Kidney tubule cell (primary cell): ENCODE measurements at places on chromosomes 6 and 20.
A peak's percentile ranks its signal among the peaks of the same experiment; 100 is the strongest.

DNA sequence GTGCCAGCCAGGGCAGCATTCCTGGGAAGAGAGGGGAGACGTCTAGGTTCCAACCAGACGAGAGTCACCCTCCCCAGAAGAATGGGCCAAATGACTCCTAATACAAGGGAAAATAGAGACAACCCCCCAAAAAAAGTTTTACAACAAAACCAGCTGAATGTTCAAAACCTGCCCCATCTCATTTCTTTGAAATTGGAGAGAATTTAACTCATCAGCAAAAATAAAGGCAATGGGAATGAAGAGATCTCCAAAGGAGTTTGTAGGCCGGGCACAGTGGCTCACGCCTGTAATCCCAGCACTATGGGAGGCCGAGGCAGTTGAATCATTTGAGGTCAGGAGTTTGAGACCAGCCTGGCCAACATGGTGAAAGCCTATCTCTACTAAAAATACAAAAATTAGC, 9.7 kb upstream of the EMILIN3 start:
- no peak for DNase-seq

DNA sequence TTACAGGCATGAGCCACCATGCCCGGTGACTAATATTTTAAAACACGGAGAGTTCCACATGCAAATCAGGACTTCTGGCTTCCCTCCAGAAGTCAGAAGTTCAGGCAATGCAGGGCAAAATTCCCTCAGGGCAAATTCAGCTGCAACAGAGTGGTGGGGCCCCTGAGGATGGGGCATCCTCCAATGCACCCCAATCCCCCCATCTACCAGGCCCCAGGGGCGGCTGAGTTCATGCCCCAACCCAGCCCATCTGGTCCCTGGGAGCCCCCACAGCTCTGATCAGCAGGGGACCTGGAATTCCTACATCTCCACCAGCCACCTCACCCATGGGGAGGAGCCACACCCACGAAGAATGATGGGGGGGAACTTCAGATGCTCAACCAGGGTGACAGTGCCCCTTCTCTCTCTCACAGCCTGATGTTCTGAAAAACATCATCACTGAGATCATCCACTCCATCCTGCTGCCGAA, 22.6 kb downstream of the BPIFB1 start:
- peak; percentile 47 for DNase-seq

DNA sequence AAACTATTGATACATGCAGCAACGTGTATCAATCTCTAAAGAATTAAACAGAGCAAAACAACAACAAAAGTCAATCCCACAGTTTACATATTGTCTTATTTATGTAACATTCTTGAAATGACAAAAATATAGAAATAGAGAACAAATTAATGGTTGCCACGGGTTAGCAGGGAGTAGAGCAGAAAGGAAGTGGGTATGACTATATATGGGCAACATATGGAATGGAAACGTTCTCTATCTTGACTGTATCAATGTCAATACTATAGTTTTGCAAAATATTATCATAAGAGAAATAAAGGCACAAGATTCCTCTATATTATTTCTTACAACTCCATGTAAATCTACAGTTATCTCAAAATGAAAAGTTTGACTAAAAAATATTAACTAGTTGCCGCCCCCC, 12.8 kb downstream of the AK9 start:
- no peak for DNase-seq

GRCh38 chr6:38483526-38483925, 156.2 kb downstream of the BTBD9 start:
- no peak for DNase-seq

DNA sequence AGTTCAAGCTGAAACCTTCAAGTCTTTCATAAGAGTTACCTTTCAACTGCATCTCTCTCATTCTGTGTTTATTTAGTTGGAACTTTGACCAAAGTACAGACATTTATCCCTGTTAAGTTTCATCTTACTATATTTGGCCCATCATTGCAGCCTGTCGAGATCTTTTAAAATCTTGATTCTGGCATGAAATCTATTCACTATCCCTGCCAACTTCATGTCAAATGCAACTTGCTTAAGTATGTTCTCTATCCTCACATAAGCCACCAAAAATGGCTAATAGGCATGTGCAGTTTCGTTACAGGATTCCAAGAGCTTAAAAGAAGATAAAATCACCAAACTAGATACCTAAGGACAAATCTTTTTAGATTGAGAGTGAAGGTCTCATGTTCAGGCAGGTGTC, 117.5 kb upstream of the KCNQ5 start:
- no peak for DNase-seq

- no peak for DNase-seq
Observed at GRCh38 chr6:19083801-19084200, 696.7 kb downstream of the RNF144B start.

DNA sequence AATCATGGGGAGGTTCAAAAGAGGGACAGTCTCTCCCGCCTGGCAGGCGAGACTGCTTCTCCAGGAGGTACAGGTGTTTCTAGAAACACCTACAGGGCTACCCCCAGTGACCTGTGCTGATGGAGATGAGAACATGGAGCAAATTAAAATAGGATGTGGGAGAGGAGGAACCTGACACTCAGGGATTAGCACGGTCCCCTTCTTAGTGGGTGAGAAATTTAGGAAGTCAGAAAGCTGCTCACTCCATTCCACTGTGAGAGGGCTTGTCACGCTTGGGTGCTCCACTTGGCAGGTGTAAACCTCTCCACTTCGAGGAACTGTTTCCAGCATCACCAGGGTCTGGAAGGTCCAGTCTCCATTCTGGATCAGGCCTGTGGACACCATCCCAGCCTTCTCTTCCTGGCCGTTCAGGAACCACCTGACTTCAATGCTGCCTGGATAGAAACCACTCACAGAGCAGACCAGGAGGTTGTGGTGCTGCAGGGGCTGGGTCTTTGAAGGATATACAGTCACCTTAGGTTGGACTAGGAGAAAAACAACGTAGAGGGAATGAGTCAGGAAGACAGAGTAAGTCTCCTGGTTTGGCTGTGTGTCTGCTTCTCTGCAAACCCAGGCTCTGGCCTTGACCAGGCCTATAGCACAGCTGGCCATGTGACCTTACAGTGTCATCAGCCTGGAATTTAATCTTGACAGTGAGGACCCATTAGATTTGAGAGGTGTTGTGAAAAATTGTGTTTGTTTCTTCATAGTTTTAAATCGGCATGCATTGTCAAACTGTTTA, 8.1 kb downstream of the HLA-DRB1 start:
- DNase-seq = peak; percentile 9

GRCh38 chr6:27630727-27631608, 158.1 kb upstream of the ZNF184 start:
- peak; percentile 83 for DNase-seq

DNA sequence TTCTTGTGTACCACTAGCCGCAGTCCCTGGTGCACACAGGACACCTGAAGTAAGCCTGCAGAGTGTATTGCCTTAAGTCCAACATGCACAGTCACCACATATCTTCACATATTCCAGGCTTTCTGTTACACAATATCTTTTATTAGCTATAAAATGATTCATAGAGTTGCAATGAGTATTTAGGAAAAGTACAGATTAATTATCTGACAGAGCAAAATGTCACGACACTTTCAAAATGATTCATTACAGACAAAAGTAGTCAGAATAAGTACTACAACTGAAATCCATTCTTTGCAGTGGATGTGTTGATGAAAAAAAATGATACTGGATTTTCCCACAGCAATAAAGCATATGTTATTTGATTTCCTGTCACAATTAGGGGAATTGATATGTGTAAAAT, 199.5 kb upstream of the ASCC3 start:
- DNase-seq = no peak

DNA sequence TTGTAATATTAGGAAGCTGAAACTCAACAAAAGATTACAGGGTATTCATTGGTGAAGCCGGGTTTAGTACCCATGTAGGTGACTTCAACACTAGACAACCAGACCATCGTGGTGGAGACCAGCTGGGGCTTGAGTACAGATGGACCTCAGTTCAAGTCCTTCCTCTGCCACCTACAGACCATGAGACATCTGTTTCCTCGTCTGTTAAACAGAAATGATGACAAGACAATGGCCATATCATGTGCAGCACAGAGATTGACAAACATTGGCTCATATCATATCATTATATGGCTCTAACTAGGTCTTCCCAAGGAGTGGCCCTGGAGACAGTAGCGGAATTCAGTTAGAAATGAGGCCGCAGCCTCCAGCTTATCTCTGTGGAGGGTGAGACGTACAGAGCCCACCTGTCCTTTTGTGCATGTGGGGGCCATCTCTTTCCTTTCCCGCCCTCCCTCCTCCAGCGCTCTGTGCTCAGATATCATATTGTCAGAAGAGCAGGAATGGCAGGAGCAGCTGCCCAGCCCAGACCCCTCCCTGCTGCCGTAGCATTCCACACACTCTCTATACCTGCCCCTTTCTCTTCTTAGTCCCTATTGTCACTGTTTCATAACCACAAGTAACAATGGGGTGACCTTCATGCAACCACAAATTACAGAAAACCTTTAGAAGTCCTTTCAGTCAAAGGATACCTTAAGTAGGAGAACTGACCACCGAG, 75.1 kb downstream of the LY86 start:
- no peak for DNase-seq

DNA sequence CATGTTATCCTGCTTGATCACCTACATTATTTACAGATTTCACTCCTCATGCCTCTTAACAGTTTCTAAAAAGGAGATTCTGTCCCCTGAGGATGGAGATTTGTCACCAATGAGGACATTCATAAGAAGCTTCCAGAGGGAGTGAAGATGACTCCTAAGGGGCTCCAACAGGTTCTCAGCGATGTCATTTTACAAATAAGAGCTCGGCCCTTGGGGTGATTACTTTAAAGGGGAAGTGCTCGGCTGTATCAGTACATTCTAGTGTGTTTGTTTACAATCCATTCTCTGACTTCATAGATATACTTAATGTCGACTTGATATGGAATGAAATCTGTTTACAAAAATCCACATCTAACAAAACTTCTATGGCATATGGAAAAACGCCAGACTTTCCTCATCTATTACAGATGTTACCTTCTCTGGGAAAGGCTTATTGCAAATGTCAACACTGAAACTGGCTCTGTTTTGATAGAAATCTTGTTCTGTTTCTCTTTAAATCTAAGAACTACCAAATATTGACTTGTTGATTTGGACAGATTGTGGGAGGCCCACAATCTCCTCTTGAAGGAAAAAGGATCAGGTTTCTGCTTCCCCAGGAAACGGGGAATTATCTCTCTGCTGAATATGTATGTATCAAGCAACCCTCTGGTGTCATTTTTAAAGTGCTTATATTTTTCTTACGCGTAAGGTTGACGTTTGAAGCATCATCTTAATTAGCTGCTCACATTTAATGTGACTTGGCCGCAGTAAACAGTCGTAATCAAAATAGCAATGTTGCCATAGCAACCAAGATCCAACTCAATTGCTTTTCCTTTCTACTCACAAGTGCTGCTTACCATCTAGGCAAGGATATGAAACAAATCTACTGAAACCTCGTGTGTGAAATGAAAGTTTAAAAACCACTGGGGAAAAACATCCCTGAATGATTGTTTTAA, 95.7 kb downstream of the SHLD1 start:
- DNase-seq = no peak

GRCh38 chr6:166998256-166999144, 697 bp upstream of the CEP43 start:
- no peak for DNase-seq

- DNase-seq = peak; percentile 85
Observed at GRCh38 chr6:28586962-28587745, 61.5 kb downstream of the GPX5 start.

DNA sequence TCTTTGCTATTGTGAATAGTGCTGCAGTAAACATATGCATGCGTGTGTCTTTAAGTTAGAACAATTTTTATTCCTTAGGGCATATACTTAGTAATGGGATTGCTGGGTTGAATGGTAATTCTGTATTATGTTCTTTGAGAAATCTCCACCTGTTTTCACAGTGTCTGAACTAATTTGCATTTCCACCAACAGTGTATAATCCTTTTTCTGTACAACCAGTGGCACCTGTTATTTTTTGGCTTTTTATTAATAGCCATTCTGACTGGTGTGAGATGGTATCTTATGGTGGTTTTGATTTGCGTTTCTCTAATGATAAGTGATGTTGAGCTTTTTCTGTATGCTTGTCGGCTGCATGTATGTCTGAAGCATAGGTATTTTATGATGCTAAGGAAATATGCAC, 820.8 kb upstream of the MAP3K7 start:
- DNase-seq = no peak

DNA sequence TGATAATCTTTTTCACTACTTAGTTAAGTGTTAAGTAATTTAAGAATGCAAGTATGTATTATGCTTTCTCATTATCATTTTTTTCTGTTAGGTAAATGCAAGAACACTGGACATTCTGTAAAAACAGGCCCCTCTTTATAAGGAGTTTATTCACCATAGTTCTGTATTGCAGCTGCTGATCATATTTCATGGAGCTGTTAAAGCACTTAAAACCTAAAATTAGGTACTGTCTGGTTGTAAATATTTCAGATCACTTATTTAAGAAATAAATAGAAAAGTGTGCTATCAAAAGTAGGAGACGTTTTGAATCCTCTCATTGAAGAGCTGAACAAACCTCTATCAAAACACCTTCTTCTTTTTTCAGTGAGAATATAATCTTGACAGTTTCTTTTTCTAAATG, 3.9 kb downstream of the EYA4 start:
- DNase-seq = no peak

DNA sequence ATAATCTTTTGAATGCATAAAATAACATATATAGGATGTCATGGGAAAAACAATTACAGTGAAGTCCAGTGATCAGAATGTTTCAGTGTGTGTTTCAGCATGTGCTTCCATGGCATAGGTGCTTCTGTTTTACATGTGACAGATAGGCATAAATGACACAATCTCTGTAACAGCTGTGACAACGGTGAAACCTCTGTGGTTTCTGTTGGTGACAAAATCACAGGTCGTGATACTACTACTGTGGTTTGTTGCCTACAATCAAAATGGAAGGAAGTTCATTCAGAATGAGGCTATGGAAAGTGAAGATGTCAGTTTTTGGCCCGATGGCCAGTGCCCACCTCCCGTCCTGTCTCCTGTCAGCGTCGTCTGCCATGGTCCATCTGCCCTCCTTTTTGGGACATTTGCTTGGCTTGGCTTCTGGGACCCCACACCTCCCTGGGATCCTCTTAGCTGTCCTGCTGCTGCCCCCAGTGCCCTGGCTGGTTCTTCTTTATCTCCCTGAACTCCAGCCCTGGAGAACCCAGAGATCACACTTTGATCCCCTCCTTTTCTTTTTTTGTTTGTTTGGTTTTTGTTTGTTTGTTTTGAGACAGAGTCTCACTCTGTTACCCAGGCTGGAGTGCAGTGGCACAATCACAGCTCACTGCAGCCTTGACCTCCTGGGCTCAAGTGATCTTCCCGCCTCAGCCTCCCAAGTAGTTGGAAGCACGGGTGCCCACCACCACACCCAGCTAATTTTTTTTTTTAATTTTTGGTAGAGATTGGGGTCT, 79.3 kb upstream of the NAA20 start:
- DNase-seq = no peak

- DNase-seq = no peak
Observed at GRCh38 chr6:130840050-130840449, 12.8 kb downstream of the SMLR1 start.
